ENCODE measurements at places on chromosomes 3 and 15. TPM values are rescaled to one million over a fixed set of nuclear protein-coding genes. Genes with fewer than 3 reads are reported as not detected.

- H3K4me1 ChIP-seq, result no peaks in the 10 kb centered on the region
- H3K27ac ChIP-seq, result no peak overlapping the region
- H3K4me3 ChIP-seq, result no peak overlapping the region
- H3K36me3 ChIP-seq, result no peaks in the 10 kb centered on the region
- no peaks in the 10 kb centered on the region for H3K27me3 ChIP-seq
- no peak for DNase-seq
These were observed 101.1 kb downstream of the CPNE4 start for GRCh38 chr3:131933665-131934064.

DNA sequence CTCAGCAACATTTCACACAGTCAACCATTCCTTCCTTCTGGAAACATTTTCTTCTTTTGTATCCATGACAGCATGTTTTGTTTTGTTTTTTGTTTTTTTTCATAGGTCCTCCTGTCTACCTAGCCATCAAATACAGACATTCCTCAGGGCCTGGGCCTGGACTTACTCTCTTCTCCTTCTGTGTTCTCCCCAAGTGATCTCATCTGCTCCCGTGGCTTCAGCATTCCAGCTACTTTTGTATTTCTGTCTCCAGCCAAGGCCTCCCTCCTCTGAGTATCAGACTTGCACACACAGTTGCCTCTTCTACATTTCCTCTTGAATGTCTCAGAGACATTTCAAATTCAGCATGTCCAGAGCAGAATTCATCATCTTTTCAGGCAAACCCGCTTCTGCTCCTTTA, 82.4 kb downstream of the HCN4 start:
- H3K4me3 ChIP-seq, result no peak overlapping the region
- H3K27me3 ChIP-seq, result no peaks in the 10 kb centered on the region
- H3K27ac ChIP-seq, result no peak overlapping the region
- no peaks in the 10 kb centered on the region for H3K4me1 ChIP-seq
- DNase-seq, result no peak

DNA sequence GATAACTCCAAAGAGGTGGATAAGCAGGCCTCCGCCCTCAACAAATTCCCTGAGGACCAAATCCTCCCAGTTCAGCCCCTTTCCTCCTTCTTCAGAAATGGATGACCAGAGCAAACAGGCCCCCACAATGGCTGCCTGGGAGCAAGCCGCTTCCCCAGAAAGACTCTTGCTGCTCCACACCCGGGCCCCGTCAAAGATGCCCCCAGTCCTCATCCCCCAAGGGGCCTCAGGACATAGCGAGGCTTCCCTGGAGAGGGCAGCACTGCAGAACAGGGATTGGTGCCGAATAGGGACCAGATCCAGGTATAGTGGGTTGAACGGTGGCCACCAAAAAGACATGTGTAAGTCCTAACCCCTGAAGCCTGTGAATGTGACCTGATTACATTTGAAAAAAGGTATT, 502.3 kb downstream of the SHQ1 start:
- peak overlapping the region; percentile 26 for H3K4me3 ChIP-seq
- no peaks in the 10 kb centered on the region for H3K36me3 ChIP-seq
- no peak for DNase-seq

DNA sequence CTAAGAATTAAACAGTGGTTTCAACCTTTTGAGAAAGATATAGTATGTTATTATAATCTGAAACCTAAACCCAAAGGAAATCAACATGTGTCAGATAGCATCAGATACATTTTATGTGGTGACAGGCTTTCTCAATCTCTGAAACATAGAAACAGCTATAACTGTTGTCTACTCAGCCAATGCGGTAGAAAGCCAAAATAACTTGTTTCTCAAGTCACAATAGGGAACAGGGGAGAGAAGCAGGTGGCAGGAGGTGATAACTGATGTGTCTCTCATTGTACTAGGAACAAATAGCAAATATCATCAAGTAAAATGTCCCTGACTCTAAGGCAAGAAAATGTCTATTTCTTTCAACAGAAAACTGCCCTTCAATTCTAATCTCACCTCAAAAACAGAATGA, 38.6 kb downstream of the DENND6A start:
- DNase-seq, result no peak
- no peaks in the 10 kb centered on the region for H3K27me3 ChIP-seq
- no peak overlapping the region for H3K27ac ChIP-seq
- no peak overlapping the region for H3K4me3 ChIP-seq

SLC28A1 gene
- total RNA-seq, result not detected

DNA sequence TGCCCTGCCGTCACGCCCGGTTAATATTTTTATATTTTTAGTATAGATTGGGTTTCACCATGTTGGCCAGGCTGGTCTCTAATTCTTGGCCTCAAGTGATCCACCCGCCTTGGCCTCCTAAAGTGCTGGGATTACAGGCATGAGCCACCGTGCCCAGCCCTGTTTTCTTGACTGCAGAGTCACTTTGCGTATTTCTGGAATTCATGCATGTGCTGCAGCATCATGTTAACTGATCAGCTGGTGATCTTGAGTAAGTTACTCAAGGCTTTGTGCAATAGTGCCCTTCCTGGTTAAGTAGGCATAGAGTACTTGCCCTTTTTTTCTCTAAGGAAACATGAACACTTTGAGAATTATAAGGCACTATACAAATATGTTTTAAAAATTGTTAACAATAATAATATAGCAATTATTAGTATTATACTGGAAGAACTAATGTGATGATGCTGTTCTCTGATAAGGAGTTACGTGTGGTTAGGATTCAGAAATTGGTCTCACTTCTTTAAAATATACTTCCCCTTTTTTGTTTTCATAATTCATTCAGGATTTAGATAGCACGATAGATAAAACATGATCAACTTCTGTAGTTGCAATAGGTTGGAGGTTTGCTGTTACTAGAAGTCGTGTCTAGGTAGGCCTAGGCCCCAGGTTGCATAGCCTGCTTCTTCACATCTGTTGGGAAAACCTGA, 33.6 kb downstream of the GPR171 start:
- peaks cover 33% of the 10 kb centered on the region for H3K4me1 ChIP-seq
- DNase-seq, result no peak
- no peaks in the 10 kb centered on the region for H3K36me3 ChIP-seq
- H3K27me3 ChIP-seq, result no peaks in the 10 kb centered on the region
- no peak overlapping the region for H3K4me3 ChIP-seq
- peak overlapping the region; percentile 66 for H3K27ac ChIP-seq

DNA sequence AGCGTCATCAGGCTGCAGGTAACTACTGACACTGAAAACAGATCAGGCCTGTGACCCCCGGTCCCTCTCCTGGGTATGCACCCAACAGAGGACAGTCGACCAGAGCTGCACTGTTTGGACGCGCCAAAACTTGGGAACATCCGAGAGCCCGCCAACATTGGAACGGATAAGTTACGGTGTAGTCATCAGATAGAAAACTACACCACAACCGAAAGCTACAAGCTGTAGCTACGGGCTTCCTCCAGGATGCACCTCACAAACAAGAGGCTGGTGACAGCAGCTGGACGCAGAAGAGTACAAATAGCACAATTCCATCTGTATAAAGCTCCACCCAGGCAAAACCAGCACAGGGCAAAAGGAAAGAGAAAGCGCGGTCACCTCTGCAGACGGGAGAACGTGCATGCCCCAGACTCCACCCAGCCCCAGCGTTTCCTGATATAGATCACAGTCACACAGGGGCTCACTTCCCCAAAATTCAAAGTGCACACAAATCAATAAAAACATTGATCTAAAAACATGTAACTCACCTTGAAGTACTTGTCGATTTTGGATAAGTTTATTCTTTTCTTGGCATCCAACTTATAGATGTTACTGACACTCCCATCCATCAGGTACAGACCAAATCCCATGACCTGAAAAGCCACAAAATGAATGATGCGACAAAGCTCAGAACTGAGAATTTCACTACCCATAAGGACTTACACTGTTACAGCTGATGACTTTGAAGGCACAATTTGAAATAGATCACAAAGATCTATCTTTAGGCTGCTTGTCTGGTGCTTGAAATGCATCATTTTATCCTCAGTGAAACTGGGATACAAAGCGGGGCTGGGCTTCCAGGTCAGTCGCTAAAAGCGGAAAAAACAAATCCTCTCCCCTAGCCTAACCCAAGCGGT, 43.3 kb downstream of the CYFIP1 start:
- H3K27me3 ChIP-seq, result no peaks in the 10 kb centered on the region
- no peak for DNase-seq
- H3K36me3 ChIP-seq, result no peaks in the 10 kb centered on the region
- no peak overlapping the region for H3K27ac ChIP-seq

GRCh38 chr15:64149893-64150578, 1.5 kb upstream of the SNX22 start:
- H3K27me3 ChIP-seq, result peaks cover 33% of the 10 kb centered on the region
- no peak for DNase-seq
- H3K4me3 ChIP-seq, result no peak overlapping the region
- peaks cover 9% of the 10 kb centered on the region for H3K36me3 ChIP-seq
- peaks cover 7% of the 10 kb centered on the region for H3K4me1 ChIP-seq
- H3K27ac ChIP-seq, result no peak overlapping the region

TMCO5A gene
- total RNA-seq, result not detected

DNA sequence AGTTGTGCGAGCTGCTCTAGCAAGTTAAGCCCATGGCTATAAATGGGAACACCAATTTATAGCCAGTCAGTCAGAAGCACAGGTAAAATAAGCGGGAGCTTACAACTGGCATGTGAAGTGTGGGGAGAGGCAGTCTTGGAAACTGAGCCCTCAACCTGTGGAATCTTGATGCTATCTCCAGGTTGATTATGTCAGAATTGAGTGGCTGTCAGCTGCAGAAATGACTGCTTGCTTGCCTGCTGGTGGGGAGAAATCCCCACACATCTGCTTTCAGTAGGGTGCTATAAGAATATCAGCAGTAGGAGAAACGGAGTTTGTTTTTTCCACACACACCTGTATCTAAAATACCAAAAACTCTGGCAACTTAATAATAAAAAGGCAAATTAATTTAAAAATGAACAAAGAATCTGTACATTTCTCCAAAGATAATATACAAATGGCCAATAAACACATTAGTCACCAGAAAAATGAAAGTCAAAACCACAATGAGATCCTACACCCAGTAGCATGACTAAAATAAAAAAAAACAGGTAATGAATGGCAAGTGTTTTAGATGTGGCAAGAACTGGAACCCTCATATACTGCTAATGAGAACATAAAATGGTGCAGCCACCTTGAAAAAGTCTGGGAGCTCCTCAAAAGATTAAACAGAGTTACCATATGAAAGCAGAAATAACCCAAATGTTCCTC, 26.0 kb upstream of the MAP4 start:
- H3K4me3 ChIP-seq, result no peak overlapping the region
- H3K4me1 ChIP-seq, result no peaks in the 10 kb centered on the region
- no peak overlapping the region for H3K27ac ChIP-seq
- H3K36me3 ChIP-seq, result no peaks in the 10 kb centered on the region
- H3K27me3 ChIP-seq, result no peaks in the 10 kb centered on the region
- DNase-seq, result no peak

GRCh38 chr15:82531496-82532382, 8.5 kb downstream of the RPS17 start:
- H3K36me3 ChIP-seq, result peaks cover 29% of the 10 kb centered on the region
- no peaks in the 10 kb centered on the region for H3K27me3 ChIP-seq
- no peak overlapping the region for H3K27ac ChIP-seq
- H3K4me3 ChIP-seq, result no peak overlapping the region
- H3K4me1 ChIP-seq, result no peaks in the 10 kb centered on the region

DNA sequence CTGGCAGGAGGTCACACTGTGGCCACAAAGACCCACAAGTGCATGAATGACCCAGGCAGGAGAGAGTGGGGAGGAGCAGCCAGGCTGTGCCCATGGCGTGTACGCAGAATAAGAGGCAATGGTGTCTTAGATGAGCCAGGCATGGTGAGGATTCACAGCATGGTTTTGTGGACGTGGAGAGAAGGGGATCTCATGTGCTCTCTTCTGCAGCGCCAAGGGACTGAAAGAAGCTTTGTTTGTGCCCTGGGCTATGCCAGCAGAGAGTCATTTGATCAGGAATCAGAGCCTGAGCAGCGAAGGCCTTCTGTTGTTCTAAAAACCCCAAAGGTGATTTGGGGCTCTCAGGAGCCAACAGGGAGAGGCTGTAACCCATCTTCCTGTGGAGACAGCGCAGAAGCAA, 18.7 kb upstream of the RPP14 start:
- H3K36me3 ChIP-seq, result no peaks in the 10 kb centered on the region
- H3K4me1 ChIP-seq, result no peaks in the 10 kb centered on the region
- no peak overlapping the region for H3K27ac ChIP-seq

GRCh38 chr3:10942690-10943205, 49.8 kb upstream of the SLC6A1 start:
- no peak overlapping the region for H3K4me3 ChIP-seq
- H3K27ac ChIP-seq, result no peak overlapping the region
- no peaks in the 10 kb centered on the region for H3K36me3 ChIP-seq
- no peaks in the 10 kb centered on the region for H3K4me1 ChIP-seq

- H3K36me3 ChIP-seq, result no peaks in the 10 kb centered on the region
- no peak for DNase-seq
- H3K4me1 ChIP-seq, result no peaks in the 10 kb centered on the region
- H3K27ac ChIP-seq, result no peak overlapping the region
- H3K27me3 ChIP-seq, result no peaks in the 10 kb centered on the region
These were observed 3.0 kb upstream of the TRH start for GRCh38 chr3:129971351-129972052.

- no peak overlapping the region for H3K4me3 ChIP-seq
- no peak overlapping the region for H3K27ac ChIP-seq
- H3K4me1 ChIP-seq, result no peaks in the 10 kb centered on the region
- H3K36me3 ChIP-seq, result no peaks in the 10 kb centered on the region
These were observed 701.2 kb downstream of the NLGN1 start for GRCh38 chr3:174098746-174099145.

GRCh38 chr3:187130346-187131066, 8.8 kb downstream of the RPL39L start:
- no peak for DNase-seq
- no peaks in the 10 kb centered on the region for H3K36me3 ChIP-seq
- H3K27me3 ChIP-seq, result no peaks in the 10 kb centered on the region
- H3K4me1 ChIP-seq, result peaks cover 13% of the 10 kb centered on the region
- H3K4me3 ChIP-seq, result no peak overlapping the region

HMCES gene
- 55.2 TPM for total RNA-seq

HHLA2 gene
- 1.5 TPM for total RNA-seq

DNA sequence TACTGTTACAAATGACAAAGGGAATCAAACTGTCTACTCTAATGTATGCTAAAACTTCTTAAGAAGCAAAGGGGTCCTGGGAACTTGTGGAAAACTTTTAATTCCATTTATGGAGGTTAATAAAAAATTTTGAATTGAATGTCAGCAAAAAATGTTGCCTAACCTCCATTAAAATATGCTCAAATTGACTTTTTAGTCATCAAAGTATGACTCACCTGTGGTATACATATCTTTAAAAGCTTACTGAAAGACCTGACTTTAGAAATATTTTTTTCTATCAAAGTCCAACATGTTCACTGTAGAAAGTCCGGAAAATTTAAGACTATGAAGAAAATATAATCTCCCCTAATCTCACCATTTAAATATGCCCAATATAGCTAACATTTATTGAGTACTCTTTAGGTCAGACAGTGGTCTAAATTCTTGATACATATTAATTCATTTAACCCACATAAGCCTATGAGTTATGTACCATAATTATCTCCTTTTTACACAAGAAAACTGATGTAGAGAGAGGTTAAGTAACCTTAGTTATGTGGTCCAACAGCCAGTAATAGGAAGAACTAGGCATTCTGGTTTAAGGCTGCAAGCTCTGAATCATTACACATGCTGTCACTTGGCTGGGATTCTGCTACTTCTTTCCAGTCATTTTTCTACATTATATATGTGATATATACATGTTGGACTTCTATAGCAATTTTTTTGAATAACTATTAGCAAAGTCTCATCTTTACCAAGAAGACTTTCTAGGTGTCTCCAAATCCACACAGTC, 83.6 kb downstream of the PDZRN3 start:
- no peak for DNase-seq
- no peaks in the 10 kb centered on the region for H3K4me1 ChIP-seq
- H3K4me3 ChIP-seq, result no peak overlapping the region
- H3K36me3 ChIP-seq, result no peaks in the 10 kb centered on the region
- H3K27ac ChIP-seq, result no peak overlapping the region

All from T-cell (primary cell).